NCI-H1417 (cell line): ENCODE measurements at places on chromosomes 11 and 22.

DNA sequence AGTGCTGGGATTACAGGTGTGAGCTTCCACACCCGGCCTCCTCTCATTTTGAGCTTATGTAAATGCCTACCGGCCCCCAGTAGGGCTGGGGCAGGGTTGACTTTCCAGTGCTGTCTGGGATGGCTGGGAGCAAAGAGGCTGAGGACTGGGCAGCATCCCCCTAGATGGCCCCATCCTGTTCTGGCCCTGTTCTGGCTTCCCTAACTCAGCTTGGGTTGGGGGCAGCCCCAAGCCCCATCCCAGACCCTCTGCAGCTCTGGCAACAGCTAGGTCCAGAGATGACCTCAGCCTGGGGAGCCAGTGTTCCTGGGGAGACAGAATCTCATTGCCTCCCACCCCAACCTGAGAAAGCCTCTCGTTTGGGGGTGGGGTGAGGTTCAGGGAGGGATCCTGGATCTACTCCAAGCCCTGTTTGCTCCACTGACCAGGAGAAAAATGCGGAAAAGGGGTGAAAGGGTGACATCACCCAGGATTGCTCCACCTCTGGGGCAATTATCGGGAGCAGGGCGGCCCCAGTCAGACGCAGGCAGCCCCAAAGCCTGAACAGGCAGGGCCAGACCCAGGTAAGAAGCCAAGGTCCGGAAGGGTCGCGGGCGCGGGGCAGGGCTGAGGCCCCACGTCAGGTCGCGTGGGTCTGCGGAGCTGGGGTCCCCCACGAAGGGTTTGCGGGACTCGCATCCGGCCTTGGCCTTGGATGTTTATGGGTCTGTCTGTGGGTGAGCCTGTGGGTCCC, at the start of gene PNPLA2:
Gene PNPLA2, plus strand, starts transcription at position 519 of the 733 bp plus-strand sequence. CDS start 805 bp downstream, outside the sequence.
- no peak for DNase-seq

GRCh38 chr11:110974731-110975130, 262.5 kb upstream of the ARHGAP20 start:
- DNase-seq = no peak

GRCh38 chr11:77207019-77207485, 79.0 kb downstream of the MYO7A start:
- DNase-seq = no peak

DNA sequence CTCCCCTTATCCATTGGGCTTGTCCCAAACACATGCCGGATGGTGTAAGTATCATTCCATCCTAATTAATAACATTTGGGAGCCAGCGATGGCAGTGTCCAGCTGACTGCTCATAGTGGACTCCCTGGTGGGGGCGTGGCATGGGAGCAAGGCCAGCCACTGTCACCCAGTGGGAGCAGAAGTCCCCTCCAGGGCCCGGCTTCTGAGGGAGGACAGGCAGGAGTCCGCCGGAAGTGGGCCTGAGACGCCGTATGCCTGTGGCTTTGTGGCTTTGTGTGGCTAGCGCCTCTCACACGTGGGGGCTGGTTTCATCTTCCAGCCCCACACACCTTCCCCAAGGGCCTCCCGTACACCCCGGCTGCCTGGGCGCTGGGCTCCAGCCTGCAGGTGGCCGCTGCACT, 124.5 kb downstream of the KCNQ1 start:
- no peak for DNase-seq

GRCh38 chr22:33114565-33114964, 56.4 kb upstream of the SYN3 start:
- DNase-seq = no peak

DNA sequence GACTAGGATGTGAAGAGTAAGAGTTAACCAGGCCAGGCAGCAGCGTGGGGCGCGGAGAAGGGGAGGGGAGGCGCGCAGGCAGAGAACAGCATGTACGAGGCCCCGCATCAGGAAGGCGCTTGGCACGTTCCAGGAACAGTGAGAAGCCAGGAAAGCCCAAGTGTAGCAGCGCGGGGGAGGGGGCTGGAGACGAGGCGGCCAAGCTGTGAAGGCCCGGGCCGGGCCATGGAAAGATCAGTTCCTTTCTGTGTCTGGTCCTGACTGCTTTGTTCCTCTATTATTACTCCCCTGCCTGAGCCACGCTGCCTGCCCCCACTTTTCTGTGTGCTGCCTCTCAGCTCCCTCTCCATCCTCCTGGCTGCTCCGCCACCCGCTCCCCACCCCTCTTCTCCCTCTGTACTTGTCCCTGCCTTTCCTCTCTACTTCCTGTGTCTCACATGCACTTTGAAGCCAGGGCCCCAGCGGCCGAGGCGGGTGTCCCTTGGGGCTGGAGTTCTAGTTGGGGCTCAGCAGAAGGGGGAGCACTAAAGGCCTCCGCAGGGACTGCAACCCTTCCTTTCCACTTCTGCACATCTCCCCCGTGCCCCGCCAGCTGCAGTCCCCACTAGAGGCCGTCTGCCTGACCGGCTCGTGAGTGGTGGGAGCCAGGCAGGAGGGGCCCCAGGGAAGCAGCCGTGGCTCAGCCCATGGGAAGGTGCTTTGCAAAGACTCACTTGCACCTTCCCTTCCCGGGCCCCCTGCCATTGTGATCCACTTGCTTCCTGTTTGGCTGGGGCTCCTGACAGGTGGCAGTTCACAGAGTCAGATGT, 63.7 kb downstream of the PRDM11 start:
- peak; percentile 76 for DNase-seq

- no peak for DNase-seq
These were observed 58.6 kb downstream of the BRD1 start for GRCh38 chr22:49768951-49769690.

DNA sequence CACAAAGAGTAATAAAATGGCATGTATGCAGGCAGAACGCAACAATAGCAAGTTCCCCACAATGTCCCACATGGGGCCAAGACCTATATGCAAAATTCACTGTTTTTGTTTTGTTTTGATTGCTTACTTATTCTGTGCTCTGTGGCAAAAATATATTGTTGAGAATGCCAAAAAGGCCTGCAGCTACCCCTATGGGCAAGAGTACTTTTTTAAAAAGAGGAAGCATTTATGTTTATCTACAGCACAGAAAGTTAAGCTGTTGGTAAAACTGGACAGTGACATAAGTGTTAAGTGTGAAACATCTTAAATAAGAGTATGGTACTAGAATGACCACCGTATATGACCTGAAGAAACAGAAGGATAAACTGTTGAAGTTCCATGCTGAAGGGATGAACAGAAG, 301.9 kb upstream of the ZC3H12C start:
- no peak for DNase-seq

DNA sequence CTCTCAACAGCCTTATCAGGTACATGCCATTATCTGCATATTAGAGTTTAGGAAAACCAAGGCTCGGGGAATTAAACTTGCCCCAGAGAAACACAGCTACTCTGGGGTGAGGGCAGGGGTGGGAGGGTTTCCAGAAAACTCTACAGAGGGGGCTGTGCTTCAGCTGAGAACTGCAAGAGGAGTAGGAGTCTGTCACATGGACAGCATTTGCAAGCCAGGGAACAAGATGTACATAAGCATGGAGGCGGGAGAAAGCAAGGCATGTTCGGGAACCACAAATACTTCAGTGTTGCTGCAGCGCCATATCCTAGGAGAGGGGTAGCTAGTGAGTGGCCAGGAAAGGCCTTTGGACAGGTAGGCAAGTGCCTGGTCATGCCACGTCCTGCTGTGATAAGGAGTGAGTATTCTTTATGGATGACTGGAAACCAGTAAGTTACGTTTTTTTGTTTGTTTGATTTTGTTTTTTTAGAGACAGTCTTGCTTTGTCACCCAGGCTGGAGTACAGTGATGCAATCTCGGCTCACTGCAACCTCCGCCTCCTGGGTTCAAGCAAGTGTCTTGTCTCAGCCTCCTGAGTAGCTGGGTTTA, 57.2 kb downstream of the GRAMD1B start:
- DNase-seq = no peak
